ENCODE measurements at places on chromosomes 4 and X. TPM values are rescaled to one million over a fixed set of nuclear protein-coding genes. Genes with fewer than 3 reads are reported as not detected.
A peak's percentile ranks its signal among the peaks of the same experiment; 100 is the strongest.

Gene AFF2
- 6.1 TPM for total RNA-seq

Gene SGCB
- 22.4 TPM for total RNA-seq

Gene GAGE13
- not detected for total RNA-seq

DNA sequence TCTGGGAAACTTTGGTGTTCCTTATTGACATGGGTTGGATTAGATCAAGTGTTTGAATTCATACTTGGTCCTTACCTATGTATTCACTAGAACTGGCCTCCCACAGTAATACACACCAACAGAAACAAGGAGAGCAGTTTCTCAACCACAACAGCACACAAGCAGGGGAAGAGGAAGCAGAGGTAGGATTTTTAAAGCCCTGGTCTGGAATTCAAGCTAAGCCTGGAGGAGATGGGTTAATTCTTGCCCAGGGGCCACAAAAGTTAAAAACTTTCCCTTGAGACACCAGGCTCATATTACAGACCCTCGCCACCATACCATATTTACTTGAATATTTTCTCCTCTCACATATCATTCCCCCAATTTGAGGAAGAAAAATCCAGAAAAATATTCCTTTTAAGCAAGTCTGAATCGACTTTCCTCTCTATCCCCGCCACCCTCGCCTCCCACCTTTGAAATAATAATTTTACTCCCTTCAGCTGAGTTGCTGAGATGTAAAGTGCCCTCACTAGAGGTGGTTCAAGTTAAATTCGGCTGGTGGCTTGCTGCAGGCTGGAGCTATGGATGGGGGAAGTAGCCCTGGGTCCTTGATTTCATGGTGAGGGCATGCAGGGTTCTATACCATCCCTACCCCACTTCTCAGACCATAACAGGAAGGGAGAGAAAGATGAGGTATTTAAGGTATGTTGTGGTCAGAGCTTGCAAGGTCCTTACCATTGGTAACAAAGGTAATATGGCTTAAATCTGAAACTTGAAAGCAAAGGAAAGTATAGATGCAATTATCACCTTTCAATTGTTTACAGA is 440.2 kb downstream of the INPP4B start:
- no peaks in the 10 kb centered on the region for H3K27me3 ChIP-seq
- peak overlapping the region; percentile 57 for H3K27ac ChIP-seq
- H3K4me1 ChIP-seq, result peaks cover 2% of the 10 kb centered on the region
- DNase-seq, result no peak

DNA sequence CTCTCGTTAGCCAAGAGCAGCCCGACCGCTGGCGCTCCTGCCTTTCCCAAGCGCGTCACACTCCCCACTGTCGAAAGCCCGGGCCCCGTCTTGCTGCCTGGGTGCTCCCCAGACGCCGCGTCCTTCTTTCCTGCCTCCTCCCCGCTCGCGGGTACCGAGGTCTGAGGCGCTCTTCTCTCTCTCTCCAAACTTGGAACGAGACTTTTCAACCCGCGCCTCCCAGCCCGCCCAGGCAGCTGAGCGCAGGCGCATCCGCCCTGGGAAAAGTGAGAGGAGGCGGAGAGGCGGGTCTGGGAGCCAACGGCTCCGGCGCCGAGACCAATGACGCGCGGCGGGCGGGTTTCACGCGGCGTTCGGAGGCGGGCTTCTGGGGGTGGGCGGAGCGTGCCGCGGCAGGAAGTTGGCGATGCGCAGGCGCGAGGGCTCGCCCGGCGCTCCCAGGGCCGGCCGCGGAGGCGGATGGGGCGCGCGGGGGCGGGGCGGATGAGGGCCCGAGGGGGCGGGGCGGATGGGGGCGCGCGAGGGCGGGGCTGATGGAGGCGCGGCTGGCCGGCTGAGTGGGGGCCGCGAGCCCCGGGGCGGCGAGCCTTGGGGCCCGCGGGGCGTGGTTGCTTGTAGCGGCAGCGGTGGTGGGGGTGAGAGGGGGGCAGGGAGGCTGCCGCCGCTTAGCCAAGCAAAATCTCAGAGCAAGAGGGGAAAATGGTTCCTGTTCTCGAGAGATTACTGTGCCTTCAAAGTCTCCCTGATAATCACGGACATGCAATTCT is at the start of gene RBBP7:
Gene RBBP7, minus strand, starts transcription at position 268 of the 767 bp plus-strand sequence. CDS start 309 bp downstream, outside the sequence.
- peak within 1 kb of the TSS; percentile 94 for H3K27ac ChIP-seq
- H3K36me3 ChIP-seq, result no peaks in the 10 kb centered on the region
- no peaks in the 10 kb centered on the region for H3K27me3 ChIP-seq

DNA sequence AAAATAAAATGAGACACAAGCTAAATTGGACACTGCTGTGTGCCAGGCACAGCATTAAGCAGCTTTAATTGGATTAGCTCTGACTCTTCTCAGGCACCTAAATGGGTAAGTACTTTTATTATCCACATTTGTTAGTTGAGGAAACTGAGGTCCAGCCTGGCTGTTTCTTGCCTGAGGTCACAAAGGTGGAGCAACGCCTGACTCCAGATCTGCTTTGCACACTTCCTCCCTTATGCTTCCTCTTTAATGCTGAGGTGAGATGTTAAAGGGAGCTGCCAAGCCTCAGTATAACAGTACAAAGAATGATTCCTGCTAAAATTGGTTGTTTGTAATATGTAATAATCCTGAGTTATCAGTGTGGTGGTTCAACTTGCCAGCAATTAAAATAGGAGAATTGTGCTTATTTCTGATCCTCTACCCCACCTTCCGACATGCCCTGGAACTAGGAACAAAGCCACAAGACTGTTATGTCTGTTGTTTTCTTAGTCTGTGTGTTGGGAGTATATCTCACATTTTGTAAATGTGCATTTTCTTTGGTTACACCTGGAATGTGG is 74.4 kb downstream of the AFF1 start:
- H3K4me1 ChIP-seq, result peaks cover 13% of the 10 kb centered on the region
- no peak for DNase-seq
- no peaks in the 10 kb centered on the region for H3K36me3 ChIP-seq
- no peaks in the 10 kb centered on the region for H3K27me3 ChIP-seq
- peak overlapping the region; percentile 79 for H3K4me3 ChIP-seq

- DNase-seq, result no peak
- H3K27ac ChIP-seq, result no peak overlapping the region
- no peak overlapping the region for H3K4me3 ChIP-seq
- no peaks in the 10 kb centered on the region for H3K27me3 ChIP-seq
Measured at GRCh38 chrX:46381630-46382029, 163.6 kb downstream of the ZNF674 start.

GRCh38 chr4:18127030-18127429 is 105.5 kb upstream of the LCORL start:
- H3K4me1 ChIP-seq, result no peaks in the 10 kb centered on the region
- H3K27ac ChIP-seq, result no peak overlapping the region
- no peak overlapping the region for H3K4me3 ChIP-seq
- DNase-seq, result no peak
- H3K27me3 ChIP-seq, result no peaks in the 10 kb centered on the region

DNA sequence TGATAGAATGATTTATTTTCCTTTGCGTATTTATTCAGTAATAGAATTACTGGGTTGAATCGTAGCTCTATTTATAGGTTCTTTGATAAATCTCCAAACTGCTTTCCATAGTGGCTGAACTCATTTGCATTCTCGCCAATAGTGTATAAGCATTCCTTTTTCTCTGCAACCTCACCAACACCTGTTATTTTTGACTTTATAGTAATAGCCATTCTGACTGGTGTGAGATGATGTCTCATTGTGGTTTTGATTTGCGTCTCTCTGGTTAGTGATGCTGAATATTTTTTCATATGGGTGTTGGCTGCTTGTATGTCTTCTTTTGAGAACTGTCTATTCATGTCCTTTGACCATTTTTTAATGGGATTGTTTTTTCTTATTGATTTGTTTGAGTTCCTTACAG is 160.7 kb downstream of the MID1IP1 start:
- no peaks in the 10 kb centered on the region for H3K36me3 ChIP-seq
- no peaks in the 10 kb centered on the region for H3K27me3 ChIP-seq
- peaks cover 3% of the 10 kb centered on the region for H3K4me1 ChIP-seq

DNA sequence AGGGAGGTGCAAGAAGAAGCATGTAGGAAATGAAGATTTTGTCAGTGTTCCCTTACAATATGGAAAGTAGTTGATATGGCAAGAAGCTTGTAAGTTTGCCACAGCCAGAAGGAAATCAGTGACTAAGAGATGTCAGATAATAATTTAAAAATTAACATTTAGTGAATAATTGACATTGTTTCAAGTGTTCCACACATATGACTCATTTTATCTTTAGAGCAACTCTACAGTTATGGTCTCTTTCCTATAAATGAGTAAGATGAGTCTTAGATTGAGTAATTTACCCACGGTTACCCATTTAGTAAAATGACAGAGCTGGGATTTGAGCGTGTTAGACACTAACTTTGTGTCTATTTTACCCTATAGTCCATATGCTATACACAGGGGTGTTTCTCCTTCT is 300.3 kb upstream of the IRS4 start:
- no peaks in the 10 kb centered on the region for H3K4me1 ChIP-seq
- H3K27ac ChIP-seq, result no peak overlapping the region
- no peak overlapping the region for H3K4me3 ChIP-seq
- H3K27me3 ChIP-seq, result no peaks in the 10 kb centered on the region
- no peak for DNase-seq

Data from ovary (tissue), 10 donors.